Upper lobe of right lung (tissue), 1 donor: ENCODE measurements at places on chromosomes 11 and 22. TPM values are rescaled to one million over a fixed set of nuclear protein-coding genes. Genes with fewer than 3 reads are reported as not detected.

GRCh38 chr11:124761301-124762104 is 587 bp downstream of the ESAM start:
- DNase-seq: peak; percentile 66

SEC14L6 gene
- 17.2 TPM for total RNA-seq

DNA sequence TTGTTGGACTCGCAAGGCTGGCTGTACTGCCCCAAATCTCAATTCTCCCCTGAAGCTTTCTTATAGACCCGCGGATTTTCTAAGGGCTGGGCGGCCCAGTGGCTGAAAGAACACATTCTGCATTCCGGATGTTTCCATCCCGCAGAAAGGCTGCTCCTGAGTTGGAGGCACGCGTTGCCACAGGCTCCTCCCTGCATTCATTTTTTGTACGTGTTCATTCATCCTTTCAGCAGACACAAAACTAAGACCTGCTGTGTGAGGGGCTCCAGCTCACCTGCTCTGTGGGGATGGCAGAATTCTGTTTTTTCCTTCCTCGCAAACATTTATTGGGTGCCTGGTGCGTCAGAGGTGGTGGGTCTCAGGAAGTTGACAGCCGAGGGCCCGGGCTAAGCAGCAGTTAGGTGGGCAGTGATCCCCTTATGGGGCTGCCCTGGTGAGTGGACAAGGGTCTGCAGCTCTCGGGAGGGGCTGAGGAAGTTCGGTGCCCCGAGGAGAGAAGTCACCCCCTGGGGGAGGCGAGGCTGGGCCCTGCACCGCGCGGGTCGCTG is 23.7 kb downstream of the SHANK3 start:
- no peak for DNase-seq

DNA sequence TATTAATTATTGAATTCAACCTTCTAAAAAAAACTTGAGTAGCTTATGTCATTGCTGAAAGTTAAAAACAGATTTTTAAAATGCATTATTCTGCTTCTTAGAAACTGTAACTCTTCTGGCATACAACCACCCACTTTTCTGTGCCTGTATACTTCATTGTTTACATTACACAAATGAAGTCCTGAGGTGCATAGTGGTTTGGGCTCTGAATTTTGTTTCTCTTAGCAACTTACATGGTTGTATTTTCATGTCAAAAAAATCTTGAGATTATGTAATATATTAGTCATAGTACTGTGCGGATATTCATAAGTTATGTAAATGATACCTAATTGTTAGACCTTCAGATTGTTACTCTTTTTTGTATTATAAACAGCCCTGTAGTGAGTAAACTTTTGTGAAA is 12.2 kb downstream of the SC5D start:
- no peak for DNase-seq

- no peak for DNase-seq
These were observed 47.2 kb downstream of the MCHR1 start for GRCh38 chr22:40726514-40726913.
